ENCODE measurements at places on chromosomes 11 and 22. TPM values are rescaled to one million over a fixed set of nuclear protein-coding genes. Genes with fewer than 3 reads are reported as not detected.
A peak's percentile ranks its signal among the peaks of the same experiment; 100 is the strongest.

DNA sequence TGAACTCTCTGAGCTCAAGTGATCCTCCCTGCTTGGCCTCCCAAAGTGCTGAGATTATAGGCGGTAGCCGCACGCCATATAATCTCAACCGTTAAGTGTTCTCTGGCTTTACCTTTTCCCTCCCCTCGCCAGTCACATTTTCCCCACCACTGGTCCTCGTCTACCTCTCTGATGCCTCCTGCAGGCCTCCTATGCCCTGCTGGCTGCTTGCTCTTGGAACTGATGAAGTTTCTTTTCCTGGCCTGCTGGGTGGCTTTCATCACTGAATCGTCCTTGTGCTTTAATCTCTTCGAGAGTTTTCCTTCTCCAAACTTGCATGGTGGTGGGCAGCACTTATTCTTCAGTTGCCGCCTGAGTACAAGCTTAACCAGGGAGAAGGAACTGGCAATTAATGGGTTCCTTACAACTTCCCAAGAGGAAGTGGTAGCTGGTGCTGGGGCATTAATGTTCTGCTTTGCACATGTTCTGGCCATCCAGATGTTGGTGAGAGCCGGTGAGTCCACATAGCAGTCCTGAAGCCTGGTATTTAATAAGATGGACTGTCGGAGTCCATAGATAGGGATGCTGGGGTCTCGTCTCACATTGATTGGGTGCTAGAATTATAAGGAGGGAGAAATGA lies 1.3 kb downstream of the C22orf31 start:
- DNase-seq: no peak

- DNase-seq: no peak
These were observed 8.8 kb upstream of the MFRP start for GRCh38 chr11:119355091-119355843.

GRCh38 chr11:126598344-126599216 lies 243.1 kb downstream of the ST3GAL4 start:
- no peak for DNase-seq

- DNase-seq: no peak
These were observed 73.0 kb downstream of the RTL6 start for GRCh38 chr22:44424867-44425693.

LDLRAD3 gene
- 27.8 TPM for polyA plus RNA-seq

- peak; percentile 73 for DNase-seq
These were observed 2.1 kb downstream of the WEE1 start for GRCh38 chr11:9575260-9576240.

SEZ6L gene
- 0.45 TPM for polyA plus RNA-seq

- DNase-seq: no peak
These were observed 19.4 kb downstream of the NPAT start for GRCh38 chr11:108203075-108203474.

DNA sequence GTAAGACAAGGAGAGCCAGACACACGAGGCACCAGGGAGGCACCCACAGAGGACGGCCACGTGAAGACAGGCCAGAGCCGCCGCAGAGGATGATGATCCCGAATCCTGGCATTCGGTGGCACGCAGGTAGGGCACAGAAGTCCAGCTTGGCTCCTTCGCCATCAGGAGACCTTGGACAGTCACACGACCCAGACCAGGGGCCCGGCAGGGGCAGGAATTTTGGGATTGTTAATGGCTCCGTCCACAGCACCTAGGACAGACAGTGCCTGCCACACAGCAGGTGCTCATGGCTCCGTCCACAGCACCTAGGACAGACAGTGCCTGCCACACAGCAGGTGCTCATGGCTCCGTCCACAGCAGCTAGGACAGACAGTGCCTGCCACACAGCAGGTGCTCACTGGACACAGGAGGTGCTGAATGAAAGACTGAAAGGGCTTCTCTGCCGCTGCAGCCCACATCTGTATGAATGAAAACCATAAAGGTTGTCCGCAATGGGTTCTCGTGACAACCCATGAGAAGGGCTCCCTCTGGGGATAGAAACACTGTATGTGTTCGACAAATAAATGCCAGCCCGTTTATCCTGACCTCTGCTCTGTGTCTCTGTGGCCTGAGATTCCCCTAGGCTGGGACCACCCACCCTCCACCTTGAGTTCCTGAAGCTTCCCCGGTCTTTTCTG lies 341.6 kb downstream of the CTTN start:
- DNase-seq: no peak

MMP13 gene
- 0.10 TPM for polyA plus RNA-seq

DRAP1 gene
- 71.8 TPM for polyA plus RNA-seq

MMP12 gene
- 5.6 TPM for polyA plus RNA-seq

DNA sequence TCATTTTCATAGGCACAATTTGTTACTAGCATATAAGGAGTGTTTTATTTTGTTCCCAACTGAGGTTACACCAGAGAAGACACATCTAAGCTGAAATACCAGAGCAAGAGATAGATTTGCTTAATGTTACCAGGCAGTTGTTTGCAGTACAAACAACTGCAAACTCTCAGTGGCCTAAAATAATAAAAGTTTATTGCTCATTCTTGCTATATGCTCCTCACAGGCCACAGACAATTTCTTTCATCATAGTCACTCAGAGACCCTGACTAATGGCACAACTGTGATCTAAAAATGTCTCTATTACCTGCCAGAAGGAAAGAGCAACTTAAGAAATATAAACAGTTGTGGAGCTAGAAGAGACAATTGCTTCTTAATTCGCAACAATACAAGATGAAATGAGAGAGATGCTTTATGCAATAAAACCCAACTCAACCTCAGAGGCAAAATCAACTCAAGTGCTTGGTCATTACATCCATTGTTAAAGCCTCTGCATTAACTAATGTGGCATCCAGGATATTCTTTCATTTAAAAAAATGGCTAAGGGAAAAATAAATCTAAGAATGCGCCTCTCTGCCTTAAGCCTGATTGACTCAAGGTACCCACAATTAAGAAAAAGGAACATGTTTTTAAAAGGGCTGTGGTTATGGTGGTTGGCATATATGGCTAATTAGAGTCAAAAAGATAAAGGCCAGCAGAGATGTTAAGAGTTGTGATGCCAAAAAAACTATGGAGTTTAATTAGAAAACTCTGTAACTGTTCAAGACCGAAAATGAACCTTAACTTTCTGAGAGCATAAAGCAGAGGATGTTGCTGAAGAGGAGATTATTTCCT lies 103.7 kb downstream of the CD44 start:
- DNase-seq: no peak

DNA sequence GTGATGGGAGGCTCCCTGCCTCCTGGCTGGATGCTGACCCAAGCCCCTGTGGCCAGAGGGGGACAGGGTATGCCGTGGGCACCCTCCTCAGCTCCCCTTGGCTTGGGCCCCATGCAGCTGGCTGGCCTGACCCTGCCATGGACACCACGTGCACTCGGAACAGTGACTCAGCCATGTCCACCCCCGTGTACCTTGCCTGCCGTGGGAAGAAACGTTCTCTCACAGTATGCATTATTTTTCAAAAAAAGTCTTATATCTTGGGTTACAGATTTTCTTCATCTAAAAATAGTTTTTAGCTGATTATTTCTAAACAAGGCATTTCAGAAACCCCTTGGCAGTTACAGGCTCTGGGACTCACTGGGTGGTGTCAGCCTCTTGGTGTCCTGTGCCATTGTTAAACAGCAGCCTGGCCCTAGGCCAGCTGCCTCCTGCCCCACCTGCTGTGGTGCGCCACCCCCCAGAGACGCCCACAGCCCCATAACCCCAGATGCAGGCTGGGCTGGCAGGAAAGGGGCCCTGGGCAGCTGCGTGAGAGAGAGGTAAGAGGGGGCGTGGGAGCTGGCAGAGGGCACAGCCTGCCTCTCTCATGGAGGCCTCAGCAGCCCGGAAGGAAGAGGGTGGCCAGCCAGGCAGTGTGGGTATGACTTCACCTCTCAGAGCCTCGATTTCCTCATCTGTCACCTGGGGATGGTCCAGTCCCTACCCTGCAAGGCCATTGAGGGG lies 99.8 kb downstream of the MORC2 start:
- no peak for DNase-seq

DNA sequence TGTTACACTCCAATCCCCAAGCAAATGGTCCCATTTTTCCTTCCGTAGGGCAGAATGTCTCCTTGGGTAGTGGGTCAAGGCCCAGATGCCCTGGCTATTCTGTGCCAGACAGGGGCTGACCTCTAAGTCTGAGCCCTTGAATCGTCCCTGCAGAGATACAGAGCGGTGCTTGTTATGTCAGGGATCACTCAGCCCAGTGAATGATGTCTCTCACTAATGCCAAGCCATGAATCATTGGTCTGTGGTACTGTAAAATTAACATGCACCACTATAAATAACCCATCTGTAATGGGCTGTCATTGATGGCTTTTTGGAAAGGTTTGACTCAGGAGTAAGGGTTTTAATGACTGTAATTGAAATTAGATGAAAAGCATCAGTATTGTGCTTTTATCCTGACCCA lies 35.3 kb upstream of the KIRREL3 start:
- no peak for DNase-seq

ZBTB16 gene
- 1.6 TPM for polyA plus RNA-seq

APOA5 gene
- not detected for polyA plus RNA-seq

GRCh38 chr22:46069521-46070214 lies 80.7 kb upstream of the PPARA start:
- no peak for DNase-seq

DNA sequence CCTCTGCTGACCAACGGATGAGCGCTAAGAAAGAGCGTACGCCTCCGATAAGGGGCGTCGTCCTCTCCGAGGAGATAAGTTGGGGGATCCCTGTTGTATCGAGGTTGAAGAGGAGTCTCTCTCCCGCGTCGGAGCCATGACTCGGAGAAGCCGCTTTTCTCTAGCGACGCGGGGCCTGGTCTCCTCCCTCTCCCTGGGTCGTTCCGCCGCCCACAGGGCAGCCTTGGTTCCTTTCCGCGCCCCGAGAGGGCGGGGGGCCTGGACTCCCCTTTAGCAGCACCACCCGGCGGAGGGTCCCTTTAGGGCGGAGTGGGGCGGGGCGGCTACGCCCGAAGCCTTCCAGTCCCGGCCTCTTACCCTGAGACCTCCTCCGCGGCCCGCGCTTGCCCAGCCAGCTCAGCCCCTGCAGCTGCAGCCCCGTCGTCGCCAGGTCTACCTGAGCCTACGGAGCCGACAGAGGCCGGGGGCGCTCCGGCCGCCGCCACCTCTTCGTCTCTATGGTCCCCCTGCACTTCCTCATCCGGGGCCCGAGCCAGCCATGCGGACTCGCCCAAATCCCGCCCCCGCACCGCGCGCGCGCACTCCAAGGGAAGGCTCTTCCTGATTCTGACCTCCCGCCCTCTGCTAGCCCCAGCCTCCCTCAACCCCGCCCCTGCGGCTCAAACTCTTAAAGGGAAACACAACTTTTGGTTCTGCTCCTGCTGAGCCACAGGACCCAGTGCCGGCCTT lies at the start of gene PRR14L:
TSS of gene PRR14L (minus strand) at position 497 of the 729 bp plus-strand sequence. CDS start 11,272 bp downstream, outside the sequence.
- DNase-seq: peak; percentile 95

ESAM gene
- polyA plus RNA-seq: 87.0 TPM

- DNase-seq: no peak
These were observed 1166.6 kb downstream of the BRD1 start for GRCh38 chr22:48660790-48661740.

HTR3B gene
- polyA plus RNA-seq: not detected

- no peak for DNase-seq
These were observed 486 bp downstream of the STIM1 start for GRCh38 chr11:3855808-3856491.

GGTLC2 gene
- not detected for polyA plus RNA-seq

DNA sequence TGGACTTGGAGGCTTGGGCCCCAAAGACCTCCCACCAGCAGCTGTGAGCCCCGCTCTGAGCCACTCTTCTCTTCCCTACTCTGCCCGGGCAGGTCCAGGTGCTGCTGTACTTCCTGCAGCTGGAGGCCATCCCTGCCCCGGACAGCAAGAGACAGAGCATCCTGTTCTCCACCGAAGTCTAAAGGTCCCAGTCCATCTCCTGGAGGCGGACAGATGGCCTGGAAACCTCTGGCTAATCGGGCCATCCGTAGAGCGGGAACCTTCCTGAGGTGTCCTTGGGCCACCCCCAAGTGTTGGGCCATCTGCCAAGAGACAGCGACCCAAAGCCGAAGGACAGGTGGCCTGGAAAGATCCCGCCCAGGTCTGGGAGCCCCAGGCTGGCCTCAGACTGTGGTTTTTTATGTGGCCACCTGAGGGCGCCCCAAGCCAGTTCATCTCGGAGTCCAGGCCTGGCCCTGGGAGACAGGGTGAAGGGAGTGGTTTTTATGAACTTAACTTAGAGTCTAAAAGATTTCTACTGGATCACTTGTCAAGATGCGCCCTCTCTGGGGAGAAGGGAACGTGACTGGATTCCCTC lies 135.1 kb downstream of the BCR start:
- peak; percentile 32 for DNase-seq

DNA sequence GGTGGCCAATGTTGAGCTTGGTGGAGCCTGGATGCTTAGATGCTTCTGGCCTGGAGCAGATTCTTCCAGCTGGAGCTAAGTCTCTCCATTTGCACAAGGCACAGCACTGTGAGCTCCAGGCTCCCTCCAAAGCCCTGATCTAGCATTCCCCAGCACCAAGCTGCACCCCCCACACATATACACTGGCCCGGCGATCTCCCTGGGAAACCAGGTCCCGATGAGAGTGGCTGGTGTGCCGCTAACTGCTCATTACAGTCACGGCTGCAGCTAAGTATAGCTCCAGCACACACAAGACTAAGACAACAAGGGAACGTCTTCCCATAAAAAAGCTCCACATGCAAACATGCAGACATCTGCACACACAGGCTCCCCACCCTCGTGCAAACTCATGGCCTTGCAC lies 17.6 kb downstream of the KCNC1 start:
- no peak for DNase-seq

GRCh38 chr11:15594607-15595006 lies 479.9 kb downstream of the INSC start:
- DNase-seq: no peak

GRCh38 chr11:10777393-10777793 lies 26.3 kb downstream of the CTR9 start:
- no peak for DNase-seq

- DNase-seq: no peak
These were observed 1.2 kb downstream of the FOLR2 start for GRCh38 chr11:72217841-72218240.

SYCE3 gene
- 0.57 TPM for polyA plus RNA-seq

- no peak for DNase-seq
These were observed 238.7 kb upstream of the PLET1 start for GRCh38 chr11:112499153-112499880.

GRCh38 chr11:45333001-45333971 lies 47.1 kb upstream of the SYT13 start:
- no peak for DNase-seq

DUSP8 gene
- polyA plus RNA-seq: 2.9 TPM

EMID1 gene
- polyA plus RNA-seq: 78.2 TPM

RAB1B gene
- 126 TPM for polyA plus RNA-seq

- no peak for DNase-seq
These were observed 8.7 kb downstream of the NADSYN1 start for GRCh38 chr11:71461696-71462095.

- no peak for DNase-seq
These were observed 89.9 kb downstream of the CTTN start for GRCh38 chr11:70488171-70488703.

- DNase-seq: no peak
These were observed 114.6 kb upstream of the BID start for GRCh38 chr22:17888855-17889254.

All from right renal pelvis (tissue), 4 donors.